Non-pigmented ciliary epithelial cell (primary cell): ENCODE measurements at places on chromosomes 6 and 20.

- no peak for DNase-seq
These were observed 141.1 kb upstream of the RNF24 start for GRCh38 chr20:4156411-4156810.

GRCh38 chr6:155974811-155975323, 519.2 kb upstream of the NOX3 start:
- DNase-seq: no peak

DNA sequence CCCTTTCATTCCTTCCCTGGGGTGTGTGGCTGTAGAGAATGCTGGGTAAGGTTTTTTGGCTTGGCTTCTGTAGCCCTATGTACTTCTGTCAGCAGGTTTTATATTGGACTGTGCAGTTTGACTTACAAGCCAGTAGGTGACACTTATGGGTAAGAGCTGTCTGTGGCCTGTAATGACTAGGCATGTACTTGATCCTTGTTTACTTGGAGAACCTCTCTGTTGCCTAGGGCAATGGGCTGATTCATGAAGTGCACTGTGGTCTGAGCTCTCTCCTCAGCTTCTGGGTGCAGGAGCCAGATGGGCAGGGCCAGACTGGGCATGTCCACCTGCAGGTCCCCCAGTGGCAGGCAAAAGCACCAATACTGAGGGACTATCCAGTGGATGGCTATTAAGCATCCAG, 544.6 kb downstream of the ADGRB3 start:
- no peak for DNase-seq

DNA sequence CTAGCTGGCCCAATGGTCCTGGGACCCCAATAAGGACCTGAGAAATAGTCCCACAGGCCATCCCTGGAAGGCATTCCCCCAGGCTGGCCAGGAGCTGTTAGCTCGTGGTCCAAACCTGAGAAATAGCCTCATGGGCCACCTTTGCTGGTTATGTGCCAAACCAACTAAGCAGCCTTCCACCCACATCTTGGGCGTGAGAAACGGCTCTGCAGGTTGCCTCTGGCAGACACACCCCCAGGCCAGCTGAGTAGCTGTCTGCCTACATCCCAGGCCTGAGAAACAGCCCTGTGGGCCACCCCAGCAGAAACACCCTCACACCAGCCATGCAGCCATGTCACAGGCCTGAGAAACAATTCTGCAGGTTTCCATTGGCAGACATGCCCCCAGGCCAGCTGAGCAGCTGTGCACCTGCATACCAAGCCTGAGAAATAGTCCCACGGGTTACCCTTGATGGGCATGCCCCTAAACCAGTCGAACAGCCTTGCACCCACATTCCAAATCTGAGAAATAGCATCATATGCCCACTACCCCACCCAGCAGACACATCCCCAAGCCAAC, 567.8 kb upstream of the ID4 start:
- no peak for DNase-seq
